Cardiac fibroblast (primary cell): ENCODE measurements at places on chromosomes 3 and 15.

GRCh38 chr3:128788268-128788869 is 62.4 kb downstream of the RAB7A start:
- no peak for DNase-seq

- peak; percentile 20 for DNase-seq
Observed at GRCh38 chr15:92811148-92811913, 88.8 kb upstream of the CHD2 start.

DNA sequence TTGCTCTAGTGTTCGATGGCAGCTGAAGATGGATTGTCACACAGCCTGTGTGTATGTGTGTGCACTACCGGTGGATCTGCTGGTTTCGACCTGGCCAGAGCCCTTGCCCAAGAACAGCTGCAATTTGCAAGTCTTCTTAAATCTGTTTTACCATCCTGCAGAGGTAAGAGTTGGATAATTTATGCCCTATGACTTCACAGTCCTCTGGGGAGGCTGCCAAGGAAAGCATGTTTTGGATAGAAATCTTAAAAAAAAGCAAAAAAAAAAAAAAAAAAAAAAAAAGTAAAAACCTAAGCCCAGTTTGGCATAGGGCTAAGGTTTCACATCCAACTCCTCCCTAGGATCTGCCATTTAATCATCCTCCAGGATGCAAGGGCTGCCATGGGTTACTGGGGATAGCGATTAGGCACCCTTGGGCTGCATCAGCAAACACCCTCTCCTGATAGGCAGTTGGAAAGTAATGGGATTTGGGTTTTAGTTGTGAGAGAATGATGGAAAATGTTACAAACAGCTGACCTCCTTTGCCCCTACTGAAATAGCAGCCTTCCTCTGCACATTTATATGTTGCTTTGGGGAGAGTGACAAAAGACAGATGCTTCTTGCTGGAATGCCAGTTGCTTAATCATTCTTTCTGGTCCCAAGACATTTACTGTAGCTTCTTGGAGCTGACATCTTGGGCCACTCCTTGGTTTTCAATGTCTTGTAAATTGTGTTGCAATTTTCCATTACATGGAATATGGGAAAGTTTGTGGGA is 35.4 kb downstream of the CD200R1L start:
- DNase-seq, result peak; percentile 81

DNA sequence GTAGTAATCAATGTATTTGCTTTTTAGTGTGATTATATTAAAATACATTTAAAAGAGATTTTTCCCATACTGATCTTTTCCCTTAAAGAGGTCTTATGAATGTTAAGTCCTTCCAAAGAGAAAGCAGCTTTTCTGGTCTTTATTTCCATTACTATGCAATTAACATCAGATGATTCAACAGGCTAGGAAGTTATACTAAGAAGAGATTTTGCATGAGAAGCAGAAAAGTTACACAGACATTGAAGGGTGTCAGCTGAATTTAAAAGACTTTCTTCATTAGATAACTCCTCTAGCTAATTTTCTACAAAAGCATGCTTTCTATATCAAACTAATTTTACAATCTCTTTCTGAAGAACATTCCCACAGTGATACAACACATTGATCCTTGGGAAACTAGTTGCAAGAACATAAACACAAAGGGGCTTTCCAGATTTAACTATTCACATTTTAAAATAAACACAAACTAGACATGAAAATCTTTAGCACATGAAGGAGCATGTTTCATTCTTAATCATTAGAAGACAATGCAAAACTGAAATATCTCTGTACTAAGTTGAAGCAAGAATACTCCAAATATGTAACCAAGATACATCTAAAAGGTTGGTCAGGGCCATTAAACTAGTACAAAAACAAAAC is 965.8 kb downstream of the ROBO1 start:
- no peak for DNase-seq

DNA sequence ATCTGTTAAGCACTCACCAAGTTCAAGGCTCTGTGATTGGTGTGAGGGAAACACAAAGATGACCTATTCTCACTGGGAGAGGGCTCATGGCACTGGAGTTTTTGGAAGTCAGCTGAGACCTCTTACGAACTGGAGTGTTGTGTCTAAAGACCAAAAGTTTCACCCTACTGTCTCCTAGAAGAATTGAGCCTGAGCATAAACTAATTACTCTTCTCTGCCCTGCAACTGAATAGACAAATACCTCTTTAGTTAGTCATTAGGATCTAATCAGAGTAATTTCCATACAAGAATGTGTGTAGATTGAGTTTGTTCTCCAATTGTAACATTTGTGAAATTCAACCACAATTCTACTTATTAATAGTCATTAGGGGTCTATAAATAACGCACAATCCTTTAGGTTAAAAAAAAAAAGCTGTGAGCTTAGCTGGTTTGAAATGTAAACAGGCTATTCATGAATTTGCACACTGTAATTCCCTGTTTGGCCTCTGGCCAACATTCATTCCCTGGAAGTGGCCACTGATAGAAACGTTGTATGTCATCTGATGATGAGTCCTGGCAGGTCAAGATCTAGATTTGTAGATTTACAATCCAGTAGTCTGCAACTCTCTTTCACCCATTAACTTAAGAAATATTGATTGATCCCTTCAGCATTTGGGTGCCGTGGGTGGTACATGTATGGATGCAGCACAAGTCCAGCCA is 76.8 kb upstream of the SOX14 start:
- no peak for DNase-seq

DNA sequence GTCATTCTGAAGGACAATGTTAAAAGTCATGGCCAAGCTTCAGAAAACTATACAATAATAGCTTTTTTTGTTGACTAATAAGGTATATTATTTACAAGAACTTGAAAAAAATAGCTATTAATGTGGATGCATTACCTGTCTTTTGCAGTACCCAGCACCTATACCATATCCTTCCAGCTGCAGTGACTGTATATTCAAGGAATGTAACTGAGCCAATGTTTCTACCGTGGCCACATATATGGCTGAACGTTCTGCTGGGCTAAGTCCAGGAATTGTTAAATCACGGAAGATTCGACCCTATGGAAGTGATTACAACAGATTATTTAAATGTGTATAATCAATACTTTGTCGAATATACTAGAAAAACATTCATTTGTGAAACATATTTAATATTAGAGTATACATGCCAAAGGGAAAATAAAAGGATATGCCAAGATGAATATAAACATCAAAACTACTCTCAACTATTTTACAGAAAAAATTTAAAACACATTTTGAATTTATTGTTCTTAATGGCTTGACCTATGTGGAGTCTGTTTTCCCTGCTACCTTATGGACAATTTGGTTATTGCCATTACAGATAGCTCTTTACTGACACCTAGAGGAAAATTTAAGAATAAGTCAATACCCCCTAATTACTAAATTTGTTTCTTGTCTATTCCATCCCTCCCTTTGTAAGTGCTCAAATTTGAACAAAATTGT is 17.6 kb downstream of the ACAD11 start:
- DNase-seq, result peak; percentile 78

- no peak for DNase-seq
Observed at GRCh38 chr15:92669432-92669831, 13.9 kb upstream of the FAM174B start.

- DNase-seq, result no peak
Observed at GRCh38 chr3:13424141-13424844, 4.2 kb upstream of the NUP210 start.

- no peak for DNase-seq
Observed at GRCh38 chr3:184415203-184415490, 35.3 kb downstream of the CHRD start.

DNA sequence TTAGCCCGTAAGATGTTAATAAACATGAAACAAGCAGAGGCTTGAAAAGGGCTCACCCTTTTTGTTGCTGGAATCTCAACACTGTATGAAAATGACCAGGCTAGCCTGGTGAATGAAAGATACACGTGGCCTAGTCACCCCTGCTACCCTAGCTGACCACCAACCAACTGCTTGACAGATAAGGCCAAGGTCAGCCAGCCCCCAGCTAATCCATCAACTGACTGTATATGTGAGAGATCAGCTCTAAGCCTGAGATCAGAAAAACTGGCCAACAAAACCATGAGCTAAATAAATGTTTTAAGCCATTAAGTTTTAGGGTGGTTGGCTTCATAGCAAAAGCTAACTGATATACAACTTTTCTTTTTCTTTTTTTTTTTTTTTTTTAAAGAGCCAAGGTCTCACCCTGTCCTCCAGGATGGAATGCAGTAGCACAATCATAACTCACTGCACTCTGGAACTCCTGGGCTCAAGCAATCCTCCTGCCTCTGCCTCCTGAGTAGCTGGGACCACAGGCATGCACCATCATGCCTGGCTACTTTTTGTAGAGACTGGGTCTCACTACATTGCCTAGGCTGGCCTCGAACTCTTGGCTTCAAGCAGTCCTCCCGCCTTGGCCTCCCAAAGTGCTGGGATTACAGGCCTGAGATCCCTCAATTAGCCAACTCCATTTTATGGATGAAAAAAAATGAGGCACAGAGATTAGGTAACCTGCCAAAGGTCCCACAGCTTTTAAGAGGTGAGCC is 34.6 kb downstream of the SH3BP5 start:
- DNase-seq, result no peak

GRCh38 chr3:107035176-107035575 is 342.1 kb upstream of the CCDC54 start:
- DNase-seq, result no peak

GRCh38 chr15:64029110-64029509 is 17.2 kb downstream of the DAPK2 start:
- no peak for DNase-seq
